Effector memory CD8-positive, alpha-beta T cell (primary cell): ENCODE measurements at places on chromosomes 2 and 18.

DNA sequence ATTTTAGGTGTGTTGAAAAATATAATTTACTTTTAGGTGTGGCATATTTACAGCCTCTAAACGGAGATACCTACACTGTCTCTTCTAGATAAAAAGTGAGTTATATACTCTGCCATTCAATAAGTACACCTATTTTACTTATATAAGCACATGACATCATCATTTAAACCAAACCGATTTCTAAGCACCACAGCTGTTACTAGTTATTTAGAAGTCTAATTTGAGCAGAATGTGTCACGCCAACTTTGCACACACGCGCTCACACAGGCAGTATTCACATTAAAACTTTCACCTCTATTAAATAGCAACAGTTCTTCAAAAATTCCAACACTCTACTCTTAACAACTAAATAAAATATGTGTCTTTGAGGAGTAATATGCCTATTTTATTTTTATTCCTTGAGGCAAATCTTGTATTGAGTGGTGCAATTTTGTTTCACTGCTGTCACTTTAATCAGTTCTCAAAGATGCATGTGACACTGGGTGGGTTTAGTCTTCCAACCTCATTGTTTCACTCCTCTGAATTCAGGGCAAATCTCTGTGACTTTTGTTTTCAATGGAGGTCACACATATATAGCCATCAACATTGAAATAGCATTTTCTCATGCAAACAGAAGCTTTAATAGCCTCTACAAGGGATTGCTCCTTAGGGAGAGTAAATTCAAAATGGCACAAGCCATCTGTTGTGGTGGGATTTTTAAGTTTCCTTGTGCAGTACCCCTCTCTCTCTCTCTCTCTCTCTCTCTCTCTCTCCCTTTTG, 721.0 kb downstream of the PLCL1 start:
- DNase-seq = no peak

GRCh38 chr2:234468503-234468902, 28.4 kb downstream of the ARL4C start:
- no peak for DNase-seq

GRCh38 chr18:61753373-61753772, 139.4 kb downstream of the RNF152 start:
- DNase-seq = no peak

- no peak for DNase-seq
Observed at GRCh38 chr2:140567734-140568133, 1563.1 kb downstream of the LRP1B start.

DNA sequence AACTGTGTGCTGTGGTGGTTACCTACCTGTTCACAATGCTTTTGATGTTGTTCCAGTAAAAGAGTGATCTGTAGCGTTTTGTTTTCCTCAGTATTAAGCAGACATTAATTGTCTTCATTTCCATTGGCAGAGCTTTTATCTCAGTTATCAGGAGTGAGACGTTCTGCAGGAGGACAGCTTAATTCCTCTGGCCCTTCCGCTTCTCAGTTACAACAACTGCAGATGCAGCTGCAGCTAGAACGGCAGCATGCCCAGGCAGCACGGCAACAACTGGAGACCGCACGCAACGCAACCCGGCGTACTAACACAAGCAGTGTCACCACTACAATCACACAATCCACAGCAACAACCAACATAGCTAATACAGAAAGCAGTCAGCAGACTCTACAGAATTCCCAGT, 78.3 kb downstream of the KCMF1 start:
- DNase-seq = no peak

DNA sequence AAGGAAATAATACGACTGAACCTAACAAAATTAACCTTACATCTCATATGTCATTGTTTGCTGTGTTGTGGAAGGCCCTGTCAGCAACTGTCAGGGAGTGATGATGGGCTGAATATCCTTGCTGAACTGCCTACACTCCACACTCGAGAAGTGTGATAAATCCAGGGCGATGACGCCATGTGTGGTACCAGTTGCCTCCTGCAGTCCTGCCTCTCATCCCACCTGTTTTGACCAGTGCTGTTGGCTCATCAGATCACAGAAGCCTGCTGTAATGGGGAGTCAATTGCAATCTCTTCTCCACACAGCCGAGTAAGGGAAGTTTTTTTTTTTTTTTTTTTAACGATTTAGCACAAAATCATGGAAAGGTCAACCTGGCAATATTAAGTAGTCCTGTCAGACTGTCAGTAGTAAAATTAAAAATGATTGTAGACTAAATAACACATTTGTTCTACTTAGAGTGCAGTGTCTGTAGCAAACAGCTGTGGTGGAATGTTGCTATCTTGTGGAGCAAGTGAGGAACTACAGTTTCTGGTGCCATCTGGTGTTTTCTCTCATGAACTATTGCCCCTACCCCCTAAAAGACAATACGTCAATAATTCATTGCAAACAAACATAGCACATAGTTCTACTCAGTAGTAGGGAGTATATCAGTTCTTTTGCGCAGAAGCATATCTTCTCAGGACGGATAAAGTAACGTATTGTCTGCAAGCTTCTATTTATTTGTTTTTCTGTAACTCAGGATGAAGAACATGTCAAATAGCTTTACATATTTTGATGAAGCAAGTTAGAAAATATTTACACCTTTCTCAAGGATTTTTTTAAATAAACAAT, 347.6 kb downstream of the CTNNA2 start:
- DNase-seq = no peak

DNA sequence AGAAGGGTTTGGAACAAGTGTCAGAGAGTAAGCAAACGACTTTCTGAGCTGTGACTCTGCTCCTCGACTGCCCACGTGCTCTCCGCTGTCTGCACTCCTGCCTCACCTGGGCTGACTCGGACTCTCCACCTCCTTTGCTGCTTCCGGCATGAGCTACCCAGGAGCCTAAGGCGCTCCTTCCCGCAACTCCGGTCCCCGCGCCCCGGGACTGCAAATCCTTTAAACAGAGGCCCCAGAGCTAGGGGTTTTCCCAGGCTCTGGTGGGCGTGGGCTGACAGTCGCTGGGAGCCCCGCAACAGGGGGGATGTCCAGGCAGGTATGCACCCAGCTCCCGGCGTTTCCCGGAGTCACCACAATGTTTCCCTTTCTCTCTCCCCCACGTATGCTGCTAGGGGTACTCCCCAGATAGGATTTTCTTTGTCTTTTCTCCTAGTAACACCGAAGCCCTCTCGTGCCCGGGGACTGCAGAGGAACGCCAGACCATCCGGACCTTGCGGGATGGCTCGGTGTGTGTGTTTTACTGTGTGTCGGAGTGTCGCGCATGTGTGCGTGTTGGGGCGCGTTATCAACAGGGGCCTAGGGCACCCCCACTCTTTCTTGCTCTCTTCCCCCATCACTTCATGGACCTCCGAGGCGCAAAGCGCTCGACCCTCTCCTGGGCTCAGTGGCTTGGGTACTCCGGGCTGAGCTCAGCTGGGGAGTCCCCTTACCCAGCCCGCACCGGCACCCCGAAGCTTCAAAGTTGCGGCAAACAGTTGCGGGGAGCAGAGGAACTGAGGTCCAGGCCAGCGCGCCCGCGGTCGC, 691 bp upstream of the THSD7B start:
- no peak for DNase-seq

DNA sequence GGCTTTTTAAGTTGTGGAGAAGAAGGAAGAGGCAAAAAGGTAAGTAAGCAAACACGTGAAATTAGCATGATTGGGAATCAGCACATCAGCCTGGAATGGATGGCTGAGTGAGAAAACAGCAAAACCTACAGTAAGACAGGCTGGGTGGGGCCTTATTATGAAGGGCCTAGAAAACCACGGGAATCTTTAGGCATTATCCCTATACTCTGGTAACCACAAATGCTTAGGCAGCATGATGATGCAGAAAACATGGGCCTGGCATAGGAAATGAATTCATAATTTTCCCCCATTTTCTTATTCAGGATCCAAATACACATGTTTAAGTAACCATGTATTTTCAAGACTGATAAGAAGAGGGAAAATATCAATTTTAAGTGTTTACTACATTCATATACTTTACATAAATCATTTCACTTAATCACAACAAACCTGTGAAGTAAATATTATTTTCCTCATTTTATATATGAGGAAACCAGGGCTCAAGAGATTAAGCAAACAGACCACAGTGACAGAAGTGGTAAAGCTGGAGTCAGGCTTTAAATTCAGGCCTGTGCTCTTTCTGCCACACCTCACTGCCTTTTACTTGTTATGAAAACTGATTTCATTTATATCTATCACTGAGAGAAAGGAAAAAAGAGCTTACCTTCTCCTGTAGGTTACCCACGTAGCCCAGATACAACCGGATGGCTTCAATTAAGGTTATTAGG, 4.0 kb downstream of the TMEM17 start:
- no peak for DNase-seq

GRCh38 chr2:135546436-135546835, 15.2 kb downstream of the R3HDM1 start:
- DNase-seq = no peak

DNA sequence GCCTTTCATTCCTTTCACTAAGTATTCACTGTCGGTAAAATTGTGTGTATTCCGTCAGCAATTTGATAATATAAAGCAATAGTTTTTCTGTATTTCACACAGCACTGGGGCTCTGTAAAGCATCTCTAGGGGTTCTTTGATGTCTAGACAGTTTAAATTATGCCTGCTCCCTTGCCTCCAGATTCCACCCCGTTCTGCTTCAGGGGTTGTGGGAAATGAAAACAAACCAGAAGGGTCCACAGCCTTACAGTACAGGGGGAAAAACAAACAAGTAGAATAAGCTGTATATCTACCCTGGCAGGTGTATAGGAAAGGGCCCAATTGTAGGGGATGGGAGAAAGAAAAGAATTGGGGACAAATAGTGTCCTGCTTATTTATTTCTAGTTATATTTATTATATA, 63.1 kb downstream of the ASXL3 start:
- DNase-seq = no peak

DNA sequence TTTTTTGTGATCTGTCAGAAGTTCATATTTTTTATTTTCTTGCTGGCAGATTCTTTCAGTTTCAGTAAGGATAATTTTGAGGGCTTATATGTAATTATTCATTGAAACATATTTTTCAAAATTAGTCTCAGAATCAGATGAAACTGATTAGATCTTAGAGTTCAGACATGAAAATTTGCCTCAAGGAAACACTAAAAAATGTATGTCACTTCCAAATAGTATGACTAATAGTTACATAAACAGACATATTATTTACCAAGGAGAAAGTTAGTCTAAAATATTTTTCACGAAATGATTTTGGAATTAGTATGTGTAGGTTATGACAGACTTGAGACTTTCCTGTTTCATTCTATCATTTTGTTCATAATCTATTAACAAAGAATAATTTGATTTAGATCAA, 628.6 kb downstream of the CCDC85A start:
- no peak for DNase-seq

DNA sequence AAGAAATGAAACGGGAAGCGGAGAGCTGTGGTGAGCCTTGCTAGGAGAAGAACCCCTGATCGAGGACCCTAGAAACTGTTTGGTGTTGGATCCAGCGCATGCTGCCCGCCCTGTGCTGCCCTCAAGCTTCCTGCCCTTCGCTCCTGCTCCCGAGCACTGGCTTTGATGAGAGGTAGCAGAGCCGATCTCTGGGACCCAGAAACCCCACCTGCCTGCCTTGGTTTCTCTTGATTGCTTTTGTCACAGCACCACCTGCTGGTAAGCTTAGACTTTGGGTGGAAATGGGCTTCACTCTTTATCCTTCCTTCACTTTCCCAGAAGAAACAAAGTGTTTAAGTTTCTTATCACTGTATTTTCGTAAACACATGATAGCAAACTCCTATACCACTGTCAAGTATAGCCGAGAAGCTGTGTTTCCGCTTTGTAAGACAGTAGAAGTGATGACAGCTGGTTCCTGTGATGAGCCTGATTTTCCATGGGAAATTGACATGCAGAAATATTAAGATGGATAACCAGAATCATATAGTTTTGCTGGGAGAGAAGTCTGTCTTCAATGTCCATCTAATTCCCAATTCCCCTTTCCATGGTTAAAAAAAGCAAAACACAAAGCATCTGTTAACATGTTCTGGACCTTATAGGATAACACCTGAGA, 267.4 kb downstream of the PHLPP1 start:
- peak; percentile 50 for DNase-seq

DNA sequence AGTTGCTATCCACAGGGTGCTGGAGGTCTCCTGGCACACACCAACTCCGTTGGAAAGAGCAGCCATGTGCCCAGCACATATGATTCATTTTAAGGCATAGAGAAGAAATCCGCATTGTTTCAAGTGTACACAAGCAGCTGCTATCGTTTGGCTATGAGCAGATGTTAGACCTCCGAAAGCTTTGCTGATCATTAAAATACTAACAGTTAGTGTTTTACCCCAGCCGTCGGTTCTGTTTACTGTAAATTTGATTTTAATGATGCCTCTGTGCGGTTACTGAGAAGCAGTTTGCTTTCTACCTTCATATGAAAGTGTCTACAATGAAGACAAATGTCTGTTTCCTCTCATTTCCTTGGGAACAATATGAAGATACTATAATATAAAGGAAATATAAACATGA, 154.9 kb downstream of the PTGR3 start:
- no peak for DNase-seq

DNA sequence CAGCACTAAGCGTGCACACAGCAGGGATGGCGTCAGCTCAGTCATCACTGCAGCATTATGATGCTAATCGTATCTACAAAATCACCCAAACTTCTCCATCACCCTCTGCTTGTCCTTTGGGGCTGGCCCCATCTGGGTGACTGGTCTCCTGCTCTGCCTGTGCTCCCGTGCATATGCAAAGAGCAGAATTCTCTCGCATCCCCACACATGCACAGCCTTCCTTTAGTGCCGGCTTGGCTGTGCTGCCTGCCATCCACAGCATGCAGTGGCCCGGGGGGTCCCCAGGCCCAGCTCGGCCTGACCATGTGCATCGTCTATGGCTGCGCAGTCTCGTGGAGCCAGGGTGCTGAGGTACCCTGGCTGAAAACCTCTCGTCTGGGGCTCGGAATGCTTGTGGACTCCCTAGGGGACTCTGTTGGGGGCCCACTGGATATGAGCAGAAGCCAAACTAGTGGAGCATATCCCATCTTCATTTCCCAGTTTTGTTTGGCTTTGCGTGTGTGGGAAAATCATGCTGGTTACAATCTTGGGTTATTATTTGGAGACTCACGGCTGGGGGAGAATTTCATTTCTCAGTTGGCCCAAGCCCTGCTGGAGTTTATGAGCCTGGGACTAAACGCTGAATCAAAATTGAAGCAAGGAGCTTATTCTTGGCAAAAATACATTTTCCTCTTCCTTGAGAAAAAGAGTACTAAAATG, 70.9 kb upstream of the HS6ST1 start:
- DNase-seq = no peak

DNA sequence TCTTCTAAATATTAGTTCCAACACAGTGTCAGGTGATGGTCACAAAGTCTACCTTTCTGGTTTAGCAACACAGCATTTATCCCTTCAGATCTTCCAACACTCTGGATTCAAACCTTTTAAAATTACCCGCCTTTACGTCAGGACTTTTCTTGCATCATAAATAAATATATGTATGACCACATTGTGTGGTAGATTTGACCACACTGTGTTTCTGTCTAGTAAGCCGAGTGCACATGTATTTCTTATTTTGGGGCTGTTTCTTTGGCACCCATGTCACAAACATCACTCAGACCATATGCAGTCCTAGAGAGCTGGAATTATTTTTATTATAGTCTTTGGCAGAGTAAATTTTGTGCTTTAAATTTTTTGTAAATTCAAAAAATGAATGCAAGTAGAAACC, 172.1 kb downstream of the ANKRD44 start:
- no peak for DNase-seq
